ENCODE measurements at places on chromosomes 5 and 9.

DNA sequence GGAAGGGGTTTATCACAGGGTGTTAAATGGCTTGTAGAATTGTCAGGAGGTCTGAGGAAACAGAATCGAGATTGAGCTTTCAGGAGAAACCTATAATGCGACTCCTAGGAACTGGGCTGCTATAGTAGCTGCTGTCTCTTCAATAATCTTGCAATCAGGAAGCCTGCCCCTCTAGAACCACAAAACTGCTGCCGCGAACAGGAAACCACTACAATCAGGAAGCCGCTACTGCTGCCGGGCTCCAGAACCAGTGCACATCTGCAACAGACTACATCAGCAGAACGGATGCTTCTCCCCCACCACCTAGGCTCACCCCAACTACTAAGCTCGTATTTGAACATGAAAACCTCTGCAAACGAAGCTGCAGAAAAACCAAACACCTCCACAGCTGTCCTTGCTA, 31.6 kb downstream of the TNFSF8 start:
- no peak for DNase-seq

GRCh38 chr9:22528485-22528884, 81.9 kb downstream of the DMRTA1 start:
- no peak for DNase-seq

GRCh38 chr5:175847503-175847902, 23.9 kb upstream of the CPLX2 start:
- no peak for DNase-seq

DNA sequence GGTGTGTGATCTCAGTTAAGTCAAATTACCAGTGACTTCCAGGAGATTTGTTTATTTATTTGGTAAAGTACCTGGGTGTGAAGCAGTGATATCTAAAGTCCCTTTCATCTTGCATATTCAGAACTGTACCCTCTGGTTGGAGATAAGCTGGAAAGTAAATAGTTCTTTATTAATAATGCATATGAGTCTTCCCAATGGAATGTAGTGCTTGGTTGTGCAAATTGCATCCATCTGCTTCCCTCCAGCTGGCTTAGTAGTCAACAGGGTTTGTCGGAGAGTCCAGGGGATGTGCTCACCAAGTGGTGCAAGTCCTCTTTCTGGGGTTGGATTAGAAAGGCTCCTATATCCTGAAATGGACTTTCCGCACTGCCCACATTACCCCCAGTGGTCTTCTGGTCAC, 42.0 kb downstream of the TRPM3 start:
- no peak for DNase-seq

DNA sequence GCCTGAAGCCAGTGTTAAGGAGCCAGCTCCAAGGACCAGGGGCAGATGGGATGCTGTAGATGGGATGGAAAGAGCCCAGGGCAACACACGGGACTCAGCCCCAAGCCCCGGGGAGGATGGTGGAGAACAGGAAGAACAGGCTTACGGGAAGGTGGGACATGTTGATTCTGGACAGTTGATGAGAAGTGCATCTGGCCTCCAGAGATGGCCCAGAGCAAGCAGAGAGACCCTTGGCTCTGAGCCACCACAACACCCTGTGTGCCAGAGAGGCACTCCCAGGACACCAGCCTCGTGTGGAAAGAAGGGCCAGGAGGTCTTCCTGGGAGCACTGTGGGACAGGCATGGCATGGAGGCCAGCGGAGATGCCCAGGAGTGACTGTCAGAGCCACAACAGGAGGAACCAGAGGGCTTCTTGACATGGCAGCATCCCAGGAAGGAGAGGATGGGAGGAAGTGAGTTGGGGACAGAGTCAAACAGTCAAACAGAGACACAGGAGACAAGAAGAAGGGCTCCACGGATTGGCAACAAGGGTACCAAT, 156.3 kb upstream of the MVB12B start:
- DNase-seq: no peak

GRCh38 chr5:140608722-140609121, 24.3 kb downstream of the CD14 start:
- DNase-seq: no peak

- no peak for DNase-seq
Measured at GRCh38 chr5:126360467-126360866, 62.7 kb upstream of the GRAMD2B start.

DNA sequence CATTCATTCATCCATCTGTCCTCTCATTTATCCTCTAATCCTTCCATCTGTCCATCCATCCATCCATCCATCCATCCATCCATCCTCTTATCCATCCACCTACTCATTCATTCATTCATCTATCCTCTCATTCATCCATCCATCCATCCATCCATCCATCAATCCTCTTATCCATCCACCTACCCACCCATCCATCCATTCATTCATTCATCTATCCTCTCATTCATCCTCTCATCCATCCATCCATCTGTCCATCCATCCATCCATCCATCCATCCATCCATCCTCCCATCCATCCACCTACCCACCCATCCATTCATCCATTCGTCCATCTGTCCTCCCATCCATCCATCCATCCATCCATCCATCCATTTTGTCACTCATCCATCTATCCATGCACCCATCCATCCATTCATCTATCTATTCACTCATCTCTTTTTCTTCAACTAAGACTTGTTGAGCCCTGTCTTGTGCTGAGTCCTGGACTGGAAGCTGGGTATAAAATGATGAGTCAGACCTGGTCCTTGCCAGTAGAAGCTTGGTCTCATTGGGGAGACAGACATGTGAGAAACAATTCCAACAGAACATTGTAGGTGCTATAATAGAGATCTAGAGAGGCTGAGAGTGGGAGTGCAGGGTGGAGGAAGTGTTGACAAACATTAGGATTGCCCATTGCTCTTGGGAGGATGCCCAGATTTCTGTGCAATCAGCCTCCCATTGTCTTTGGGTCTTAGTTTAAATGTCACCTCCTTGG, 55.0 kb upstream of the IER5L start:
- DNase-seq: no peak

GRCh38 chr9:20023961-20024571, 235.2 kb upstream of the SLC24A2 start:
- DNase-seq: no peak

DNA sequence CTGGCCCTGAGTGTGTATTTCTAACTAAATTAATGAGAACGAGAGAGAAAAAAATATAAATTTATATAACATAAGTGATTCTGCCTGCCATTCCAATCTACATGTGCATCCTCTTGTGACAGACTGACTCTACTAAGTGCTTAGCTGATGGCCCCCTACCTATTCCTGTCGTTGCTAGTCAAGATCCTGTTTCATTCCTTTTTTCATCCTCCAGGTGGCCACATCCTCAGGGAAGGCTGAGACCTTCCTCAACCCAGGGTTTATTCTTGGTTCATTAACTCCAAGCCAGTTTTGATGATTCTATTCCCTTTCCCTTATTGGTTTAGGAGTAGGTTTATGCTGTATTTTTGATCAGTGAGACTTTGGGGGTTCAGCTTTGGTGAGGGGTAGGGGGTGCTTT, 201.3 kb downstream of the C9orf152 start:
- DNase-seq: no peak

DNA sequence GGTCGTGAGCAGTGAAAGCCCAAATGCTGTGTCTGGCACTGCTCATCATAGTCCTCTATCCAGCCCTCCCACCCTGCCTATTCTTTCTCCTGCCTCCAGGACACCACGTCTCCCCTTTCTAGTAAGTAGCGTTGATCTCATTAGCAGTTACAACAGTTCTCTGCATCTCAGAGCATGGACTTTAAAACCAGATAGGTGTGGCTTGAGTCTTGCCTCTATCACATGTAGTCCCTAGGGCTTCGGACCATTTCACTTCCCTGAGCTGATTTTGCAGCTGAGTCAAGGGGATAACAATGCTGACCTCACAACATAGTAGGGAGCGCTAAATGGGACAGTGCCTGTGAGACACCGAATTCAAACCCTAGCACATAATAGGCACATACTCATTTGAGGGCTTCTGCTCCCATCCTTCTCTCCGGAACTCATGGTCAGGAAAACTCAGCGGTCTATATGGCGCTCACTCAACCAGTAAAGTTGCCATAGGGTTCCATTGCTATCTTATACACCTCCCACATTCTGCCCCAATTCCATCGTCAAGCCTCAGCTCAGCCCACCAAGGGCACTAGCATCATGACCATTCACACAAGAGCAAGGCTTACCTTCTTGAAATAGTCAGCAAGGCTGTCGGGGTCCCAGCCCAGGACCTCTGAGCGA, 515 bp downstream of the LCP2 start:
- no peak for DNase-seq

- DNase-seq: no peak
Measured at GRCh38 chr5:145829708-145830361, 5.3 kb downstream of the PRELID2 start.

GRCh38 chr5:97936231-97936630, 753.2 kb upstream of the RIOK2 start:
- DNase-seq: no peak

- DNase-seq: no peak
Measured at GRCh38 chr5:110258460-110259216, 467.8 kb downstream of the TMEM232 start.

- DNase-seq: no peak
Measured at GRCh38 chr5:1010181-1010510, 1.5 kb downstream of the NKD2 start.

DNA sequence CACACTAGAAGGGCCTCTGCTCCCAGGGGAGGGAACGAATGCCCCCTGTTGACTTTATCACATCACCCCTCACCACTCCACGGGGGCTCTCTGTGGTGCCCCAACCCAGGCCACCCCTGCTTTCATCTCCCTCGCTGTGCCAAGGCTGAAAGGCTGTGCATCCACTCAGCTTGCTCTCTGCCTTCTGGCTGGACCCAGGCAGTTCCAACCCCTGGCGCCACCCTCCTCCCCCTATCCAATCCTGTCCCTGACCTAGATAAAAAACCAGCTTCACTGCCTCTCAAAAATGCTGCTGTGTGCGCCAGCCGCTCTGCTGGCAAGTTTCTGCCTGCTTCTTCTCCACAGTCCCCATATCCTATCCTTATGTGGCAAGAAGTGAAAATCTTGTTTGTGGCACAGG, 22.4 kb upstream of the CORO2A start:
- DNase-seq: no peak

GRCh38 chr9:82397534-82397933, 409.0 kb downstream of the SPATA31D1 start:
- no peak for DNase-seq

DNA sequence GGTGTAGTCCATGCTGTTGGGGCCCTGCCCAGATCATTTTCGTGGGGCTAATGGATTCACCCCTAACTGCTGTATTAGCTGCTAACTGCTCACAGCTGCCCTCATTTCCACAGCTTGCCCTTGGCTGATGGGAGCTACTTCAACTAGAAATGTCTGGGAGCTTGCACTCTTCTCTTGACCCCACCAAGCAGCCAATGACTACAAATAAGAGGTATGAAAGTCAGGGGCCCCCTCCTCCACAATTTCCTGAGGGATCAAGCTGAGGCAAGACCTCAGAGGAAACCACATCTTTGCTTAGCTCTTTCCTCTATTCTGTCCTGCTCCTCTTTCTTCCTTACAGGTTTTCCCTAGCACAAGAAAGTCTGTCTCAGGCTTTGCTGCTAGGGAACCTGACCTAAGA, 397.5 kb downstream of the MLLT3 start:
- no peak for DNase-seq

GRCh38 chr5:93585041-93585766, 2.2 kb downstream of the NR2F1 start:
- no peak for DNase-seq
